ENCODE measurements at places on chromosomes 11 and 22. TPM values are rescaled to one million over a fixed set of nuclear protein-coding genes. Genes with fewer than 3 reads are reported as not detected.

The ARHGAP8 gene
- 0.26 TPM for total RNA-seq

The SLC39A13 gene
- 44.8 TPM for total RNA-seq

The PPFIBP2 gene
- 13.7 TPM for total RNA-seq

The GPR83 gene
- total RNA-seq: 0.88 TPM

The NXPE4 gene
- not detected for total RNA-seq

The GGTLC2 gene
- not detected for total RNA-seq

The H19 gene
- 279 TPM for total RNA-seq

The ADM2 gene
- total RNA-seq: 0.32 TPM

The CEND1 gene
- 0.28 TPM for total RNA-seq

The SLN gene
- total RNA-seq: 2,517 TPM

The ZP1 gene
- total RNA-seq: not detected

The MSANTD2 gene
- total RNA-seq: 5.1 TPM

The CCDC179 gene
- total RNA-seq: not detected

The GLYAT gene
- total RNA-seq: not detected

The CAPRIN1 gene
- 123 TPM for total RNA-seq

The PLET1 gene
- not detected for total RNA-seq

The MMP11 gene
- 9.3 TPM for total RNA-seq

The POU2AF1 gene
- total RNA-seq: not detected
